ENCODE measurements at places on chromosomes 4 and X.

DNA sequence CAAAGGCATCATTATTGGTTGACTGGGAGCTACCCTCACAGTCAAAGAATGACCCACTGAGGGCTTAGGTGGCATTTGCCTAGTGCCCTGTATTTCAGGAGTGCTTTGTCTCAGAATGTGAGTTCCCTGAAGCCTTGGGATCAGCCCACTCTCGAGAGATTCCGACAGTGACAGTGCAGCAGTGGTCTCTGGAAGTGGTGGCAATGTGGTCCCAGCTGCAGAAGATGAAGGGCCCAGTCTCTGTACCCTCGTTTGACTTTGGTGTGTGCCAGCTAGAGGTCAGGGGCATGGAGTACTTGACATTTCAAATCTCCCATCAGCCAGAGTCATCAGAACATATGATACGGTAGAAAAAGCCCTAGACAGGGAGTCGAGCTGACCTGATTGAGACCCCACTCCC lies 153.7 kb downstream of the EFNB1 start:
- DNase-seq = no peak

GRCh38 chr4:4582653-4583052 lies 40.8 kb upstream of the STX18 start:
- no peak for DNase-seq

DNA sequence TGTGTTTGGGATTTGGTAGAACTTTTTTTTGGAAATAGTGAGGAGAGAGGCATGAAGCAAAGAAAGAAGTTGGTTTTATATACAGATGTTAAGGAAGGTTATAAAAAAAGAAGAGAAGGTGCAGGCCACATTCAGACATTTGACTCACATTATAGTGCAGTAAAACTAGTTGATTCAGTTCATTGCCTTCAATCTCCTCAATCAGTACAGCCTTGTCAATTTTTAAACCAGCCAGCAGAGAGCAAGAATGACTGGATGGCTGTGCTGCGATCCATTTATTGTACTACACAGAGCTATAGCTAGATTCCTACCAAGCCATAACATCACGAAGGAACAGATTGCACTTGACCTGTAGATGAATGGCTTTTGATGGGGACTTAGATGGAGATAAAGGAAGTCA lies 79.7 kb upstream of the LSM6 start:
- no peak for DNase-seq

DNA sequence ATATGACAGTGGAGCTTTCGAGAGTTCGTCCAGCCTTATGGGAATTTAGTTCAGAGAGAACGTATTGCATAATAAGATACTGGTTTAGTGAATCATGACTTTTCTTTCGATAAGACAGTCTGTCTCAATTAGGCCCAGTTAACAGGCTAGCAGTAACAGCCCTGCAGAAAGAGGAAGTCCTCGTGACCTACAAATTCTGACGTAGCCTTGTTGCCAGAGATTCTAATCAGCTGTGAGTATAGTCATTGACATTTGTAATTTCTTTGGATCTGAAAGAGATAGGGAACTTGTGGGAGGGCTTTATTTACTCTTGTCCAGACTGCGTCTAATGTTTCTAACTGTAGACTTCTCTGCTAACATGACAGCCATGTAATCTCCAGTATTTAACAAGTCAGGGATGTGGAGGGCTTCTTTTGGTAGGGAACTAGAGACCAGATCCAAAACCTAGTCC lies 15.8 kb downstream of the ART3 start:
- DNase-seq = no peak

DNA sequence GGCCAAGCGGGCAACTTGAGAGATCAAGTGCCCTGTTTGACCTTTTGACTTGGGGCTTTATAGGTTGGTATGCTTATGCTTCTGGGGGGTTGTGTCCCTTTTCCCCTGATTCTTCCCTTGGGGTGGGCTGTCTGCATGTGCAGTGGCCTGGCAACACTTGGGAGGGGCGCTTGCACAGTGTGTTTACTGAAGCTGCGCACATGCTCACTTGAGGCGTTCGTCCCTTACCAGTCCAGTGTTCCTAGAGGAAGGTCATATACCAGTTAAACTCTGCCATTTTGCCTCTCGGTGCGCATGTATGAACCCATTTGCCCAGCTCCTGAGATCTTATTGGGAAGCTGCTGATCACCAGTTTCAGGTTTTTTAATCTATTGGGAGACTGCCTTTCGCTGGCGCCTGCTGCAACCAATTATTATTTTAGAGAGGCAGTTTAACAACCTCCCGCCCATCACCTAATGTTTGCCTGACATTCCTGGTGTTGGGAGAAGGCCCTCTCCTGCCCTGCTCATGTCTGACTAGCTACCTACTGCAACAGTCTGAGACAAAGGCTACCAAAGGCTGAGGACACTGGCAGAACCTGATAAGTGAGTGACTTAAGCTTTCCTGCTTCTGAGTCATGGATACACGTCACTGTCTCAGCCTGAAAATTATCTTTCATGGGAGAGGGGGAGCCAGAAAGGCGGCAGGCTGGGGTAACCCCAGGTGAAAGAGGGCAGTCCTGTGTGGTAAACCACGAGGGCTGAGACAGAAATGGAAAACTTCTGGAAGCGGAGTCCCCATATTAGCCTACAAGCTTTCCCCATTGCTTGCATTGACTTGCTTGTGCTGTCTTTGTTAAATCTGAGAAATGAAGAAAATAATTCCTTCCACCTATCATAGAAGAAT lies 97.6 kb downstream of the CPE start:
- no peak for DNase-seq

- no peak for DNase-seq
These were observed 9.0 kb downstream of the ART3 start for GRCh38 chr4:76083386-76083988.

GRCh38 chr4:185811509-185812364 lies at the start of gene SORBS2:
TSS of gene SORBS2 (minus strand) at chr4:185812194. CDS start at chr4:185690571, 121,623 bp downstream.
- DNase-seq = no peak

GRCh38 chrX:44890247-44890646 lies 17.3 kb downstream of the KDM6A start:
- no peak for DNase-seq

GRCh38 chr4:156775813-156776212 lies 195.8 kb downstream of the PDGFC start:
- no peak for DNase-seq

DNA sequence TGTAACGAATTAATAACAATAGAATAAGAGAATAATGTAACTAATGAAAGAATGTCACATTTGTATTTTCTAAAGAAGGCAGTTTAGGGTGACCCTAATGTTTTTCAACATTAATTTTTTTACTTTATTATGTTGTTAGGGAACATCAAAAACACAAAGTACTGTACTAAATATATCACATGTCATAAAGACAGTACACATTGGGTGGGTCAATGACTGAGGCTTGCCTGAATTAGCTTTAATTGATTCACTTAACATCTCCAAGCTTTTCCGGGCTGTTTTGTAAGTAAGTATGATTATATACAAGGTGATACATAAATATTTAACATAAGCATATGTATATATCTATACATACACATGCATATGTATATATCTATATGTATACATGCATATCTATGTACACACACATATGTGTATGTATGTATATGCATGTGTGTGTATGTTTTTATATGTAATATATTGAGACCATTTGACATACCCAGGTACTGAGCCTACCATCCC lies 43.4 kb upstream of the KLF3 start:
- DNase-seq = no peak

DNA sequence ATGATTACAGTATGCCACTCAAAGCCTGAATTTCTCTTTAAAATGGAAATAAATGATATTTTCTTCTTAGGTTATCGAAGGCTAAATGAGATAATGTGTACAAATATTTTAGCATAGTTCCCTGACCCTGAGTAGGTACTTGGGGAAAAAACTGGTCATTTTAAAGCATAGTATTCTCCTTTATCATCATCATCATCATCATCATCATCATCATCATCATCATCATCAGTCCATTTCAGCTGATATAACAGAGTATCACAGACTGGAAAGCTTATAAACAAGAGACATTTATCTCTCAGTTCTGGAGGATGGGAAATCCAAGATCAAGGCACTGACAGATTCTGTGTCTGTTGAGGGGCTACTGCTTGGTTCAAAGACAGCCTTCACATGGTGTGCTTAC lies 13.9 kb downstream of the GABRB1 start:
- no peak for DNase-seq

- no peak for DNase-seq
These were observed 68.0 kb downstream of the YIPF7 start for GRCh38 chr4:44583393-44583792.

DNA sequence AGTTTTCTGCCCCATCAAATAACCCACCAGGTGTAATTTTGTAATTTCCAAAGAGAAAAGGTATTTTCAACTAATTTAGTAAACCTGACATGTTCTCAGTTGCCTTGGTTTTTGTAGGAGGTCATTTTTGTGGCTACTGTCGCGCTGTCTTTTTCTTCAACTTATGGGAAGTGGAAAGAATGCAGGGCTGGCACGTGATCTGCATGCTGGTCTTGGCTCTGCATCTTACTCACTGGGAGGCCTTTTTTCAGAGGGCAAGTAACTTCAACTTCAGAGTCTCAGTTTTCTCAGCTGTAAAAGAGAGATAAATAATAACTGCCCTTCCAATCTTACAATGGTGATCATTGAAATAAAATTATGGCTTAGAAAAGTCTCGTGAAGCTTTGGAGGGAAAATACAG lies 109.9 kb upstream of the SMIM10 start:
- no peak for DNase-seq

- DNase-seq = no peak
These were observed 31.6 kb upstream of the ARHGEF6 start for GRCh38 chrX:136812286-136812685.

DNA sequence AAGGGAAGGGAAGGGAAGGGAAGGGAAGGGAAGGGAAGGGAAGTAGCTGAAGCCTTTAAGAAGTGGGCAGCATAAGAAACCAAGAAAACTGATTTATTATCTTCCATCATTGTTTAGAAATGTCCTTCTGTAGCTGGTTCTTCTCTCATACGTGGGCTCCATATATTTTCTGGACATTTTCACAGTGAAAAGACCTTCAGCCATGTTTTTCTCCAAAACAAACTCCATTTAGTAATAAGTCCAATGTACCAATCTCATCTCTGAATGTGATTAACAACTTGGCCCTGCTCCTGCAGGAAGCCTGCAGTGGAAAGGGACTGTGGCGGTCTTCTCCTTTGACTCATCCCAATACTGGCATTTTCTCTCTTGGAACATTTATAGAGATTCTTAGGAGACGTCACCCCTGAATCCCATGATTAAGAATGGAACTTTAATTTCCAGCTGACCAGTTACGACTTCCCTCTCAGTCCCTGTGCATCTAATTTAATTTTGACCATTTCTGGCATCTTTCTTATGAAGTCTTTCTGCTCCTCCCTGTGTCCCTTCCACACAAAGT lies 96.6 kb upstream of the GUCY1A1 start:
- no peak for DNase-seq

- no peak for DNase-seq
These were observed 133.3 kb downstream of the CPZ start for GRCh38 chr4:8725845-8726244.

DNA sequence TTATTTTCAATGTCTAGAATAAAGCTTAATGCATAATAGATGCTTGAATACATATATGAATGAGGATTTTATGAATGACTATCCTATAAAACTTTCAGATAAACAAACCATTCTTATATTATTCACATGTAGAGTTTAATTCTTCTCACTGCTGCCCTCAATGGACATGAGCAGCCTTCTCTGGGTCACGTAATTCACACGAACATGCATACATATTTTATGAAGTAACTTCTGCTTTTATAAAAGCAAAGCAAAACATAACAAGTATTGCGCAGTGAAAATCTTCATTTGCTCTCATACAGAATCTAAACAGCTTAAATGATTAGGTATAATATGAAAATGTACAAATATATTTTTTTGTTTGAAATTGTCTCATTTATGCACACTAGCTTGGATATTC lies 116.7 kb downstream of the TMA16 start:
- DNase-seq = no peak

GRCh38 chr4:124459196-124459940 lies 253.2 kb downstream of the ANKRD50 start:
- DNase-seq = no peak

- no peak for DNase-seq
These were observed 43.9 kb upstream of the SFRP2 start for GRCh38 chr4:153832720-153833287.

DNA sequence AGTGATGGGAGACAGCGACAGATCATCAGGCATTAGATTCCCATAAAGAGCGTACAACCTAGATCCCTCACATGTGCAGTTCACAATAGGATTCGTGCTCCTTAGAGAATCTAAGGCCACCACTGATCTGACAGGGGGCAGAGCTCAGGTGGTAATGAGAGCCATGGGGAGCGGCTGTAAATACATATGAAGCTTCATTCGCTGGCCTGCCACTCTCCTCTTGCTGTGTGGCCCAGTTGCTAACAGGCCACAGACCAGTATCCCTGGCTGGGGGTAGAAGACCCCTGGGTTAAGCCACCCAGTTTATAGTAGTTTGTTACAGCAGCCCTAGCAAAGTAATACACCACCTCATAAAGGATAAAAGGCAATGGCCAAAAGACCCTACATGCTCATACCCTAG lies 30.3 kb downstream of the APBB2 start:
- no peak for DNase-seq

DNA sequence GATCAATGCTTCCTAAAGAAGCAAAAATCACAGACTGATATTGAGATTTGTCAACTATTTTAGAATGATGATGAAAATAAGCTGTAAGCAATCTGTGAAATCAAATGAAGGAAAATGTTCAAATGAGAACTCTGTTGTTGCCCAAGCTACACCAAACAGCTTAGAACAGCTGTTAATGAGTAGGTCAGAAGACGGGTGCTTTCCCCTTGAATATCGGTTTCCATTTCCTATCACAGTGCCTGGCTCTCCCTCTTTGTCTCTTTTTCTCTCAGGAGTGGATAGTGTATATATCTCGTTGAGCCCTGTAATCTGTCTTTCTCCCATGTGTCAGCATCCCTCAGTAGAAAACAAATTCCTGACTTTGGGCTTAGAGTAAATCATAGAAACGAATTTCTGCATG lies 1592.9 kb upstream of the TENM3 start:
- no peak for DNase-seq

GRCh38 chr4:7587433-7588405 lies 153.0 kb upstream of the PSAPL1 start:
- no peak for DNase-seq

GRCh38 chr4:26372525-26373172 lies 51.8 kb downstream of the RBPJ start:
- peak; percentile 13 for DNase-seq

DNA sequence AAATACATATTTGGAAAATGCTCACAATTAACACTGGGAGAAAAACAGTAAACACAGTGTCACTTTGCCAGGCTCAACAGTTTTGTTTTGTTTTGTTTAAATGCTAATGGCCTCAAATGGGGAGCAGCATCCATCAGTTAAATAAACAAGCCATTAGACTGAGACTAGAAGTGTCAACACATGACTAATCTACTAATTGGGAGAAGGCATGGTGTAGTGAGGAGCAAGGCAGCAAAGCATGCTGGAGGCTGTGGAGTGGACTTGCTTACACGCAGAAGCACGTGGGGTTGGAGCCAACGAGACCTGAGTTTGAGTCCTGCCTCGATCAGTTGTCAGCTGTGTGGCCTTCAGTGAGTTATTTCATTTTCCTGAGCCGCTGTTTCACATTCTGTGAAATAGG lies 29.0 kb downstream of the UTP14A start:
- no peak for DNase-seq
